ENCODE measurements at places on chromosomes 12 and 14.

- no peak for DNase-seq
These were observed 34.8 kb downstream of the ISCA2 start for GRCh38 chr14:74528406-74528805.

- DNase-seq, result no peak
These were observed 2.0 kb downstream of the AQP6 start for GRCh38 chr12:49974677-49975317.

GRCh38 chr14:103330536-103330935 lies 3.5 kb upstream of the EIF5 start:
- DNase-seq, result no peak

DNA sequence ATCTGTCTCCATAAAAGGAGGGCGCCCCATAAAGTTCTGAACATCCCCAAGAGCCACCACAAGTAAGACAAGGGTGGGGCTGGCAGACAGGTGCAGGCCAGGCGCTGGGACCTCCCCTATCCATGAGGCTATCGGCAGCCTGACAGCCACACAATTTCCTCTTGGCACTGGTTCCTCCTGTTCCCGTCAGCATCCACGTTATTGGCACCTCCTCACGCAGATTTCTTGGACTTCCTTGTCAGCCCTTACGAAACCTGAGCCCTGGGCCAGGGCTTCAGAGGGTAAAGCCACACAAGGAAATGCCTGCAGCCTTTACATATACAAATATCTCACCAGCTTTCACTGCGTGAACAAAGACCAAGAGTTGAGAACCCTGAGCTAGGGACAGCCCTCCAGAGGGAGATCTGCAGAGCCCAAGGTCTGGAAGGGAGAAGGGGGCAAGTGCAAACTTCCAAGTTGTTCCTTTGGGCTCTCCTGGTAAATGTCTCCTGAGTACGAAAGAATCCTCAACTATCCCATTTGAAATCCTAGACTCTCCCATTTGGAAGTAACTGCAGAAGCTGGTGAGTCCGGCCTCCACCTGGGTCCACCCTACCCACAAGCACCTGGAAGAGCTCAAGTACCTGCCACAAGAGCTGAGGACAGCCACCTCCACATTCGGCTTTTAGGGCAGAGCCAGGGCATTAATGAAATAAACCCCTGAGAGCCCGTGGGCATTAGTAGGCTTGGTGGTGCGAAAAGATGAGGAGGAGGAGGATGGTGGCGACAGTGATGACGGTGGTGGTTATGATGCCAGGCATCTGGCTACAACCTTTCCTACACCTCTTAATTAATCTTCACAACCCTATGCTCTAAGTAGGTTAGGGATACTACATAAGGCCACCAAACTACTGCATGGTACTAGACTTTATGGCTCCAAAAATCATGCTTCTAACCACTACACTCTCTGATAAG lies 5.5 kb upstream of the TC2N start:
- DNase-seq, result no peak

DNA sequence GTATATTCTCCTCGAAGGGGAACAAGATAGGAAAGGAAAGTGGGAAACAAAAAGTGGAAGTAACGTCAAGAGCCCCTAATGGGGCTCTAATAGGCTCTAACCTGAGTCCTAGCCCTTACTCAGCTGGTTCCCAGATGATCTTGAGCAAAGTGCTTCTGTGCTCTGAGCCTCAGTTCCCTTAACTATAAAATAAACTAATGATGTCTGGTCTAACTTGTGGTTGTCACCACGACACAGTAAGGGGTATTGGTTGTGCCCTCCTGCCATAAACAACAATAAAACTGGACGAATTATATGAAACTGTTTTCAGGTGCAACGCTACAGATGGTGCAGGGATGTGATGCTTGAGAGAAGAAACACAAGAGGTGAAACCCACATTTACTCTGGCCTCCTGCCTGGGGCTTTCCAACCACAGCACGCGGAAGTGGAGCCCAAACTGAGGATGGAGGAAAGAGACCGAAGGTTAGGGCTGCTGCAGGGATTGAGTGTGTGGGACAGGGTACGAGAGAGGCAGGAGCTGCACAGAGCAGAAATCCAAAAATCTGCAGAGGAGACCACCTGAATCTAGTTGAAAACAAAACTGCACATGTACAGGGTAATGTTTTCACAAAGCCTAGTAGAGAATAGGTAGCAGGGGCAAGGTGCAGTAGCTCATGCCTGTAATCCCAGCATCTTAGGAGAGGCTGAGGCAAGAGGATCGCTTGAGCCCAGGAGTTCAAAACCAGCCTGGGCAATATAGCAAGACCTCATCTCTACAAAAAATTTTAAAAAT lies 45.6 kb upstream of the BCL2L14 start:
- DNase-seq, result no peak

Measured in activated B cell treated with CpG ODN at 0.5 μM for 24 hours (primary cell).